ENCODE measurements at places on chromosomes 1 and 21.

- no peak for DNase-seq
These were observed 18.0 kb downstream of the ZMYM1 start for GRCh38 chr1:35097224-35097623.

- DNase-seq: no peak
These were observed 7.1 kb upstream of the PRCC start for GRCh38 chr1:156760092-156760795.

- no peak for DNase-seq
These were observed 68.3 kb upstream of the NFIA start for GRCh38 chr1:61013946-61014667.

GRCh38 chr1:236619398-236619797, 15.1 kb upstream of the HEATR1 start:
- DNase-seq: no peak

- DNase-seq: no peak
These were observed 2.3 kb upstream of the USH2A start for GRCh38 chr1:216425577-216425976.

DNA sequence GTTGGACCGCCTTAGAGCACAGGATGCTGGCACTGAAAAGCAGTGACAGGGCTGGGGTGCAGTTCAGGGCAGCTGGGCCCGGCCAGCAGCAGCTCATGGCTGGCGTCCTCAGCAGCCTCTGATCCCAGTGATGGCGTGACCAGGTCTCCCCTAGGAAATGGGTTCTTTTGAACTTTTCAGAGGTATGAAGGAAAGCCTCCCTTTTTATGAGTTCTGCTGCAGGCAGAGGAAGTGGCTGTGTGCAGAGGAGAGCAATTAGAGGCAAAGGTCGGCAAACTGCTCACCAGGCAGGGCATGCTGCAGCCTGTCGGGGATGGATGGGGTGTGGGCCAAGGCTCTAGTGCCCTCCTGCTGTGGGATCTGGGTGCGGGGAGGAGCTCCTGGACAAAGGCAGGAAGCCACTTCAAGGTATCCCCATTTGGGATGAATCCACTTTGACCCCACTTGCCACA, 45.6 kb upstream of the RAB4A start:
- no peak for DNase-seq

- no peak for DNase-seq
These were observed 233.9 kb downstream of the KCNH1 start for GRCh38 chr1:210900079-210900478.

GRCh38 chr21:34543017-34543416, 31.0 kb upstream of the KCNE1 start:
- no peak for DNase-seq

- no peak for DNase-seq
These were observed 11.2 kb downstream of the CREG1 start for GRCh38 chr1:167542109-167543032.

GRCh38 chr1:107953556-107953955, 11.4 kb downstream of the VAV3 start:
- no peak for DNase-seq

DNA sequence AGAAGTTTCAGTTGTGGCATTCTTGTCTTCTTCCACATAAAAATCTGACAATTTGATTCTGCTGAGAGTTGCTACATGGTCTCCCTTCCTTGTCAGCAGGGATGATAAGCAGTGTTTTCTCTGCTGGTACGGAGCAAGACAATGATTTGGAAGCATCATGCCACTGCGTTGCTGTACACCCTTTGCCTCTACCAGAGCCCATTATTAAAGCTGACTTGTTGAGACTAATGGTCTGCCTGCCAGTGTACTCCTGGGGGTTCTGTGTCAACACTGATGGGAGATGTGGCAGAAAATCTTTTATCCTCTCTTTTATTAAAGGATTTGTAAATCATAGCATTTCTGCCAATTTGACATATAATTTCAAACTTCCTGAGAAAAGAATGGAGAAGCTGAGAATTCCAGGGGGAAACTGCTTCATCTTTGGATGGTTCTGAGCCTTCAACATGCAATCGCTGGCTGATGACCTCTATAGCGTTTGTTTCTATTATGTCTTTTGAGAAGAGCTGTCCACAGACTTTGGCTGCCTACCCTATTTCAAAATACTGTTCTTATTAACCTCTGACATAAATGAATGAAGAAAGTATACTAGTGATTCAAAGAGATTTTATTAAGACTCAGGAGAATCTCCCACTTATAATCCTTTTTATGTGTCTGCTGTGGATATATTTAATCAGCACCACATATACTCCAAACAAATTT, 47.9 kb upstream of the DYNLT5 start:
- DNase-seq: no peak

GRCh38 chr1:237133921-237134320, 91.9 kb downstream of the RYR2 start:
- DNase-seq: no peak

GRCh38 chr1:67441183-67441582, 11.0 kb upstream of the SERBP1 start:
- no peak for DNase-seq

Measured in NCI-H1092 (cell line).